Skeletal muscle cell (primary cell): ENCODE measurements at places on chromosomes 5 and 9.

DNA sequence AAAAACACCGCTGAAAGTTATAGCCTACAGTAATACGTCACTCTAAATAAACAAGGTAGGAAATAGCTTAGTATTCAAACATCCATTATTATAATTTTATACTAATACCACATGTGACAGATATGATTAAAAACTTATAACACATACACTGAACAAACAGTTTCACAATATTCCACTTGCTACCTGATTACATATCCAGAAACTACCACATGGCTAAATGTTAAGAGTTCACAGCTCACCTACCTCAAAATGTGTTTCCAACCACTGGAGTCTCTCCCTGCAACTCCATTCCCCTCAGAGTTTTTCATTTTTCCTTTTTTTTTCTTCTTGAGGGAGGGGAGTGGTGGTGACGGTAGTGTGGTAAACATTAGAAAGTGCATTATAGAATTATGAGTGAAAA, 12.1 kb downstream of the RICTOR start:
- no peak for DNase-seq

DNA sequence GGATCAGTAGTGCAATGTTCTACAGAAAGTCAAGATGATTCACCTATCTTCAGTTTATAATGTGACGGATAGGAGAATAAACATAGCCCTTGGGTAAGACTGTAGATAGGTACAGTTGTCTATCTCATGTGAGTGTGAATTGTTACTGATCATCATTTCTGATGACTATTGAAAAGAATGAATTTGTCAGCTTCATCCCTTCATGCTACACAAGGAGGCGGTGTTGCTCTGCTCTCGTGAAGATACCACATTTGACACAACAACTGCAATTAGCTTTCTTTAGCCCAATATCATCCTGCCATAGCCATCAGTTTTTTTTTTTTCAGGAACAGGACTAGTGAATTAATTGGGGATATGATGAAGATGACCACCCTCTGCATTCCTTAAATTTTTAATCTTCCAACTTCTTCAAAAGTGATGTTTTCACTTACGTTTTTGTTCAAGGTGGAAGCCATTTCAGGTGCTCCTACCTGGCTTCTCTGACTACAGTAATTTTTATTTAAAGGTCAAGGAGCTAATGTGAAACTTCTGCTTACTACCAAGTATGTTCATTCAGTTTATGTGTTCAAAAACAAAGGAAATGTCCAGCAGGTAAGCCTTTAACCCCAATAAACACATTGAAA, 152.9 kb upstream of the MOCS2 start:
- DNase-seq = no peak

DNA sequence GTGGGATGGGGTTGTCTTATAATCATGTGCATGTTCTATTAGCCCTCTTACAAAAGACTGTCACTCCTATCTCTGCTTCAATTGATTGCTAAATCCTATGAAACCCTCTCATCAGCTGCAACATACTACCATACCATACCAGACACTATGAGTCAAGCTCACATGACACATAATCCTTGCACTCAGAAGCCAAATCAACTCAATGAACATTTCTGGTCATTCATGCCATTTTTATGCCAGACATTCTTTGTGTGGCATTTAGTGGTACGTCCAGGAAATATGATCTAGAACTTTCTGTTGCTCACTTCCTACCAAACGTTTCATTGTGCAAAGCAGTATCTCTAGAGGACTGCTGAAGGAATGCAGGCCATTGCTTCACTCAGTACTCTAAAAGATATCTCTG, 159.2 kb upstream of the GNA14 start:
- peak; percentile 96 for DNase-seq

DNA sequence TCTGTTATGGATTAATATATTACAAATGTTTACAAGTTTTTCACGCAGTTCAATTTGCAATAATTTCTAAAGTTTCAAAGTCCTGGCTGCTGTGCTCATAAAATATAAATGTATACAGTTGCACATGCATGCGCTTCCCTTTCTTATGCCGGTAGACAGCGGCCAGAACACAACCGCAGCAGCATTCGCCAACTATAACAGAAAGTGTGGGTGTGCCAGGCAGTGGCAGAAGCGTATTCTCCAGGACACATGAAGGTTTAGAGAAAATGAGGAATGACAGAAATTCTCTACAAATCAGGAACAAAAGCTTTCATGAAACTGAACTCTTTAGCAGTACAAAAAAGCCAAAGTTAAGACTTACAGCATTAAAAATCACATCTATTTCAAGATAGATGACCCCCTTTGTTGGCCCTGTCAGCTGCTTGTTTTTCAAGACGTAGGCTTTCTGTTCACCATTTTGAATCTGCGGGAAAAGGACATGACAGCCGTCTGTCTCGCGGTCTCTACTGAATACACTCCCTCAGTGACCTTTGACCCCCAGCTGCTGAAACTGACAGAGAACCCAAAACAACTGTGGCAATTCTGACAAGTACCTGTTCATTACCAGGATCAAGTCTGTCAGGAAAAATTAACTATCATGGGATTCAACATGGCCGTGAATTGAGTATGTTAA, 252.2 kb downstream of the SLF1 start:
- no peak for DNase-seq

DNA sequence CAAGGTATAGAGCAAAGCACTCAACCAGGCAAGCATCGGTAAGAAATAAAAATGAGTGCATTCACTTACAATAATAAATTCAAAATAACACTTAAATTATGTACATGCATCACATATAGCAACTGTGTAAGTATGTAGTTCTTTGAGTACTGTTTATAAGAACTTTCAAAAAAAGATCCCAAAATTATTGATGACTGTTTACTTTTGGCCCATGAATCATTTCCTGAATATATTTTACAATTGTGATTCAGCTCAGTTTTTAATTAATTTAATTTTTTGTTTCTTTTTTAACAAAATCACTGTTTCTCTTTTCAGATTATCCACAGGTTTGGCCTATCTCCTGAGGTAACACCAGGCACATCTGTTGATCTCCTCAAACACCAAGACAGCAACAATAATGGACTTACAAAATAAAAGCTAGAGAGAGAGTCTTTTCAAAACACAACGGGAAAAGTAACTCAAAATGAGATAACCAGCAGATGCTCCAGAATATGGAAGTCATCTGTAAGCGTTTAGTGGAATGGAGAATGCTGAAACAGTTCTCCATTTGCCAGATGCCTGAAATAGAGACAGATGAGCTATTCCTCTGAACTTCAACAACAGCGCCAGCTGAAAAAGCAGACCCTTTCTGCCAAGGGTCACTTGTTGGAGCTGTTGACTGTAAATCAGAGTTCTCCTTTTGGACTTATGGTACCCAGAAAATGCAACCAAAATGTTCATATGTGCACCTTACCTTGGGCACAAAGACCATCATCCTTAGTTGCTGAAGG, 348.6 kb upstream of the RGMB start:
- peak; percentile 49 for DNase-seq

DNA sequence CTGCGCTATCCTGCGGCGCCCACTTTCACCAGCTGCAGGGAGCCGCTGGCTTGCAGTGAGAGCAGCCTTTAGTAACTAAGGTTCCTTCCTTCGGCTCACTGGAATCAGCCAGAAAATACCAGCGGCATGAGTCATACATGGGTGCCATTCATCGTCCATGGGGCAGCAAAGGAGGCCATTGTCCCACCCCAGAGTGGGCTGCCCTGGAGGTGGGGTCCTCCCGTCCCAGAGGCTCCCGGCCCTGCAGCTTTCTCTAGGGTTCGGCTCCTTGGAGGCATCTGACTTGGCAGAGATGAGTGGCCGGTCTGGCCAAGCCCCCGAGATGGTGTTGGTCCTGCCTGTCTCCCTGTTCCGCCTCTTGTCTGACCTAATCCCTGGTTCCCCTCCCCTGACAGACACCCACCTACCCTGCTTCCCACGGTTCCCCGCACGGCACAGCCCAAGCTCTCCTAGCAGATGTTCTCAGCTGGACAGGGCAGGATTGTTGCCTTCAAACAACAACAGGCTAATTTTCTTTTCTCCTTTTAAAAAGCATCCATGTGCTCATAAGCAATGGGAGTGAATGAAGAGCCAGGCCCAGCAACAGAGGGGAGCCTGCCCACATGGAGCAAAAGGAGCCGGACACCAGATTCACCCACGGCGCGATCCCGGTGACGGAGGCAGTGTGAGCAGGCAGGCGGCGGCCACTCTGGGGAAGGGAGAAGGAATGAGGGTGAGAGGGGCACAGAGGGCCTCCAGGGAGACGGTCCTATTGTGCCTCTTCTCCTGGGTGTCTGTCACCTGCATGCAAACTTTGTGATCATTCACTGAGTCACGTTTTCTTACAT, 97.0 kb upstream of the COL5A1 start:
- no peak for DNase-seq

DNA sequence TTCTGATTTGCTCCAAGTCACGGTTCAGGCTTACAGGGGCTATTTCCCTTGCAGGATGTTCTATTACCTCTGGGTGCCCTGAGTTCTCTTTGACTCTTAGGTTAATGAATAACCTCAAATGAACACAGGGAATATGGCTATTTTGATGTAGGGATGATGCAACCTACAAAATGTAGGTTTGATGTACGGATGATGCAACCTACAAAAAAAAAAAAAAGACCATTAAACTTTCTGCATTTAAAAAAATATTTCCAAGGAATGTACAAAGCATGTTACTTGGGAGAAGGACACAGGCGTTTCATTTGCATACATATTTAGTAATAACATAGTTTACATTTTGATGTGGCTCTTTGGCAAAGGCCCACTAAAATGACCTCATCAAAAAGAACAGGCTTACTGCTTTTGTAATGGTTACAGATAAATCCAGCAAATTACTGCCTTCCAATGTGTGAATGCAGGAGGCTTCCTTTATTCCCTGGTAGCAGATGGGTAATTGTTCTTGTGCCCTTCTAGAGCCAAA, 36.3 kb downstream of the ZNF474 start:
- peak; percentile 66 for DNase-seq

- DNase-seq = no peak
Measured at GRCh38 chr9:87864915-87865314, 17.8 kb upstream of the SPATA31E1 start.

GRCh38 chr9:81826517-81826906, 101.7 kb upstream of the SPATA31D4 start:
- DNase-seq = peak; percentile 15

DNA sequence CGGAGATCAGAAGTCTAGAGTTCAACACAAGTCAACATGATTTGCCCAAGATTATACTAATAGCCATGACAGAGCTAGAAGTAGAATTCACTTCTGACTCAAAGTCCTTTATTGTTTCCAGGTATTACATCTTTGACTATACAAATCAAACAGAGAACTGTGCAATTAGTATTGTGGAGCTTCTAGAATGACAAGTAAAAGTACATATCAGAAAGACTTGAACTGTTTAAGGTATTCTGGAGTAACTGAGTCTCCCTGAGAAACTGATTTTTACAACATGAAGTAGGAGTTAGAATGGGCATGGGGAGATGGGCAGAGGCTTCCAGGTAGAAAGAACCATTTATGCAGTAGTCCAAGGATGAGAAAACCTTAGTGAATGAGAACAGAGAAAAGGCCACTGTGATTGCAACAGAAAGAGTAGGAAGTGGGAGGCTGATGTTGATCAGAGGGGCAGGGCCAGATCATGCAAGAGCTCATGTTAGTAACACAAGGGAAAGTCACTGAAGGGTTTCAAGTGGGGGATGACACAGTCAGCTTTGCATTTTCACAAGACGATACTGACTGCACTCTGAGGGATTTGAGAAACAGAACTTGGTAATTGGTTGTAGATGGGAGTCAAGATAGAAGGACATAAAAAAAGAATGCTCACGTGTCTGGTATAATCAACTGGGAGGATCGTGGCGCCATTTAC, 280.7 kb downstream of the RFX3 start:
- DNase-seq = no peak

- DNase-seq = peak; percentile 15
Measured at GRCh38 chr5:111454198-111454622, 58.1 kb downstream of the STARD4 start.

DNA sequence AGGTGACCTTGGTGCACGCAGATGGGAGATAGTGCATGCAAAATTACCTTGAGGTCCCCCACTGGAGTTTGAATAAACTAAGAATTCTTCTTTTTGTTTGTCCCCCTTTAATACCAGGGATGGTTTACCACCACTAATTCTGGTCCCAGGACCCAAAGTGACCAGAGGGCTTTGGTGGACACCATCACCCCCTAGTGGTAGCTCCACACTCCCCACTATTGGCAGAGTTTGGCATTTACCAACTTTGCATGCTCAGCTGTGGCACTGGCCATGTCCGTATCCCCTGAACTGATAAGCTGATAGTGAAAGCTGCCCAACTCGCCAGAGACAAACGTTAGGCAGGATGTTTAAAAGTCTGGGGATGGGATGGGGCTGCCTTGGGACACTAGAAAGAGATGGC, 3.3 kb downstream of the ASTN2 start:
- no peak for DNase-seq

- no peak for DNase-seq
Measured at GRCh38 chr9:116394894-116395698, 241.5 kb downstream of the PAPPA start.

DNA sequence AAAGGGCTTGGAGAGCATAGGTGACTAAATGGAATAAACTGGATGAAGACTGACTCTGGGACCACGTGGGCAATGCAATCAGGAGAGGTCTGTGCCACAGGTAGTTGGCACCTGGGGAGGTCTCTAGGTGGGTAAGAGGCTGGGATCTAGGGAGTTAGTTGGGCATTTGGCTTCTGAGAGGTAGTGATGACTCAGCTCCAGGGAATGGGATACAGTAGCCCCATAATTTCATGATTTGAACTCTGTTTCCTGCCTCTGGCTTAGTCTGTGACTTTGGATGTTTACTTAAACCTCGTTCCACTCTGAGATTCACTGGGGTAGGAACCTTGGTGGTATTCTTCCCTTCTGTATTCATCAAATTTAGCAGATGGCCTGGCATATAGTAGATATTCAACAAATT, 240.8 kb downstream of the KIF4B start:
- DNase-seq = no peak

DNA sequence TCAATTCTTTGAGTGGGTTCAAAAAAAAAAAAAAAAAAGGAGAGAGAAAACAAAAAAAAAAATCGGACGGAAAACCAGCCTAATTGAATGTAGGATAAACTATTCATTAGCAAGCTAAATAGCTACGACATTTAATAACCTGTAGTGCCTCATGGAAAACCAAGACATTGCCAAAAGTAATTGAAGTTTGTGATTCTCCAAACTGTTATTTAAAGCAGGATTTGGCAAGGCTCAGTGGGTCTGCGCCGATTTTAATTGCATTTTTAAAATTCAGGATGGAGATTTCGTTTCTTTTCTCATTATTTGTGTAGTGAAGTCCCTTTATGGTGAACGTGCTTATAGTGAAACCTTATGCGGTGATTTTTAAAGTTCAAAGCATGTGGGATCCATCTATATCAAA, 127.2 kb upstream of the NFIB start:
- no peak for DNase-seq

DNA sequence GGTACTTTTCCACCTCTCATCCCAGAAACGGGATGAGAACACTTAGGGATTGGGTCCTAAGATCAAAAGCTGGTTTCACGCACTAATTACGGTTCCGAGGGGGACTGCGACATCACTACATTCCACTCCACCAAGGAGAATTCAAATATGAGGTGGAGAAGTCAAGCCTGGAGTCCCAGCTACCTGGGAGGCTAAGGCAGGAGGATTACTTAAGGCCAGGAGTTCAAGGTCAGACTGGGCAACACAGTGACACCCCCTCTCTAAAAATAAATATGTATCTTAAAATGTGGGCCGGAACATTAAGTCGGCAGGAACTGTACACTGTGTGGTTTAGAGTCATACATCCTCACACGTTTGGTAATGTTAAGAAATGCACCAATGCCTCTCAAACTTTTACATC, 1.6 kb downstream of the GOLGA2 start:
- no peak for DNase-seq

- DNase-seq = no peak
Measured at GRCh38 chr9:131927091-131927490, 152.6 kb downstream of the MED27 start.

- no peak for DNase-seq
Measured at GRCh38 chr9:27379311-27380251, 82.6 kb upstream of the EQTN start.
